Astrocyte (in vitro differentiated cells and primary cell): ENCODE measurements at places on chromosomes 4 and X. TPM values are rescaled to one million over a fixed set of nuclear protein-coding genes. Genes with fewer than 3 reads are reported as not detected.

UGT2B7 gene
- total RNA-seq: 0.25 and 0.55 TPM in 2 replicates

DCAF4L1 gene
- 0.20 and 0.29 TPM in 2 replicates for total RNA-seq

MAGEB5 gene
- not detected in 2 replicates for total RNA-seq

PGAM4 gene
- total RNA-seq: 0.32 TPM in 1 of 2 replicates, not detected in the other

COL25A1 gene
- 10.4 and 10.5 TPM in 2 replicates for total RNA-seq

CXCL5 gene
- 0.61 and 0.99 TPM in 2 replicates for total RNA-seq

SYTL4 gene
- 3.3 and 4.1 TPM in 2 replicates for total RNA-seq

CWH43 gene
- not detected in 2 replicates for total RNA-seq
